ENCODE measurements at places on chromosomes 5 and 9.

DNA sequence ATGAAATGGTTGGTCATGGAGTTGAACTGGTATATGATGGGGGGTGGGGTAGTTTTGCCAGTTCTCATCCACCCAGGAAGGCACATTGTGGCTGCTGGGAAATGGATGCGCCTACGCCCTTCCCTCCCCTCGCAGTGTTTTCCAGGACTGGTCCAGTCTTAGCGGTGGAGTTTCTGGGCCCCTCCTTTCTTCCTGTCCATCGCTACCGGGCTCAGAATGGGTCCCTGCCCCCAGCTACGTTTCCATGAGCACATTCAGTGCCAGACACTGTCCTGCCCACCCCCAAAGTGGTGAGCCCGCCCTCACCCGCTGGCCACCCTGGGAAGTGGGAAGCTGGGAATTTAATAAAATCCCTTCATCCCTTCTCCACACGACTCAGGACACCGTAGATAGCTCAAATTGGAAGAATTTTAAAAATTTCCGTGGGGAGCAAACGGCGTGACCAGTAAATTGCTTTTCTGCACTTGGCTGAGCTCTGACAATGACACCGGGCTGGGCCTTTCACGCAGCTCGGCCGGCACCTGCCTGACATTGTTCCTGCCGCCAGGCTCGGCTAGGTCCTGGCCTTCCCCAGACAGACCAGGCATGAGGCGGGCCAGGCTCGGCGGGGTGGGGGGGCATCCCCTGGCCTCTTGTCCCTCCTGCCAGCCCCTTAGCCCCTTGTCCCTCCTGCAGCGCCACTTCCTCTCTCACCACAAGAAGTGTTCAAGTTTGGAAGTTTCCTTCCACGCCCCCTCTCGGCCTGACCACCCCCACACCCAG, 3.6 kb downstream of the FGF18 start:
- no peak for DNase-seq

DNA sequence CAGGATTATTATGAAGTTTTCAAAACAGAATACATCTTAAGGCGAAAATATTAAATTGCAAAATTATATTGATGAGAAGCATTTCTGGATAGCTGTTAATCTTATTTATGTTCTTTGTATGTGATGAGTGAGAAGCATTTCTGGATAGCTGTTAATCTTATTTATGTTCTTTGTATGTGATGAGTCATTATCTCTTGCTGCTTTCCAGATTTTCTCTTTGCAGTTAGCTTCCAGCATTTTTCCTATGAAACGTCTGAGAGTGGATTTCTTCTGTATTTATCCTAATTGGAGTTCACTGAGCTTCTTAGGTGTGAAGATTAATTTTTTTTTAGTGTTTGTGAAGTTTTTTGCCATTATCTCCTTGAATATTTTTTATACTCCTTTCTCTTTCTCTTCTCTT, 8.2 kb downstream of the TMEM232 start:
- no peak for DNase-seq

- DNase-seq, result no peak
These were observed 5.7 kb upstream of the PCDH1 start for GRCh38 chr5:141883892-141884318.

DNA sequence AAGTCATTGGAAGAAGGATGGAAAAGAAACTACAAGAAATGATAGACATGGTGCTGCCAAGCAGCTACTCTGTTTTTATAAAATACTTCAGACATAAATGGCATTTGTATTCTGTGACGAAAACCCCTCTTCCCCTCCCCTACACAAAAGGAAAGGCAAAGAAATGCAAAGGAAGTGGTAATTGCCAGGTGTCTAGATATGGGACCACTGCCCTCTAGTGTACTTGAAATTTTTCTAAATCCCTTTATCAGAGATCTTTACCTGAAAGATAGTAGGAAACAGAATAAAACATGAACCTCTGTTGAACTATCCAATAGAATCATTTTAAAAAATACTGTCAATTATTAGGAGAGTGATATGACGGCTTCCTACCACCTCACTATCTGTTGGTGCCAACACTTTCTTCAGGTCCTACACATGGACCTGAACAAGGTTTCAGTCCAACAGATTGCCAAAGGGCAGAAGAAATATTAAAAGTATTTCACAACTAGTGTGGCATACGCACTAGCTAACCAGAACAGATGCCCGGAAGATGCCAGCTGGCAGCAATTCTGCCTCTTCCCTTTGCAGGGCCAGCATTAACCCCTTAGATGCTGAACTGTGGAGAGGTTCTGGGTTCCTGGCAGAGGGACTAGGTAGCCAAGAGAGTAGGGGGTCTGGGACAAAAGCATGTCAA, 104.1 kb downstream of the TSSK1B start:
- DNase-seq, result no peak

DNA sequence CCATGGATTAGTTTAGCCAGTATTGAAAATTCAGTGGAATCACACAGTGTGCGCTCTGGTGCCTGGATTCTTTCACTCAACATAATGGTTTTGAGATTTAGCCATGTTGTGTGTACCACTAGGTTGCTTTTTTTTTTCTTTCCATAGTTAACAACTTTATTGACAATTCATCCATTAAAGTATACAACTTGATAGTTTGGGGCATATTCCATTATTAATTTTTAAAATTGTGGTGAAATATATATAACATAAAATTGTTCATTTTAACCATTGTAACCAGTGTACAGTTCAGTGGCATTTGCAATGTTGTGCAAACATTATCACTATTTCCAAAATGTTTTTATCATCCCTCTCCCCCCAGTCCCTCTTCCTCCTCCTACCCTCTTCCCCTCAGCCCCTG, 35.2 kb downstream of the ANKRD33B start:
- DNase-seq, result no peak

DNA sequence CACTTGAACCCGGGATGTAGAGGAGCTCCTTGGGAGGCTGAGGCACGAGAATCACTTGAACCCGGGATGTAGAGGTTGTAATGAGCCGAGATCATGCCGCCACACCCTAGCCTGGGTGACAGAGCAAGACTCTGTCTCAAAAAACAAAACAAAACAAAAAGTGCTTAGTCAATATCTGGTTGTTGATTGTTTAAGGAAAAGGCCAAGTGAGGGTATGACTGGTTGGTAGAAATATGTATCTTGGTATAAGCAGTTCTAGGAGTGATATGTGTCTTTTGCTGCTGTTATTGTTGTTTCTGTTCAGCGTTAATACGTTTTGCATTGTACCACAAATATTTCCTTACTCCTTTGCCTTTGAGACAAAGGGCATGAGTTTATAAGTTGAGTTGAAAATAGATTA, 210.7 kb upstream of the DMRT1 start:
- no peak for DNase-seq

DNA sequence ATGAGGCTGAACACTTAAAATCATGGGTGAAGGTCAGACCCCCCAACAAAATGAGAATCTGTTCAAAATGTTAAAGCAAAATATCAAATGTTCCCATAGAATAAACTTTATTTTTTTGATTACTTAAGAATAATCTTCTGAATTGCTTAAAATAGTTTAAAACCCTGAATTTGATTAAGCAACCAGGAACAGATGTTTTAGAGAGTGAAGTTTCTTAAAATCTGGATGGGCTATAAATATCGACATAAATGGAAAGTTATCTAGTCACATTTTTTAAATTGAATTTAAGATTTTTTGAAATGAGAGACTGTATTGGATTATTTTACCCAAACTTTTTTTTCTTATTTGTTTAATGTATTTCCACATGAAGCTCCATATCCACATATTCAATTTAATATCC, 98.5 kb downstream of the ADAMTS12 start:
- DNase-seq, result no peak

- no peak for DNase-seq
These were observed 91.8 kb downstream of the NDFIP1 start for GRCh38 chr5:142200387-142200786.

GRCh38 chr5:1899201-1899600, 16.5 kb upstream of the IRX4 start:
- no peak for DNase-seq

GRCh38 chr9:119224431-119224830, 144.8 kb downstream of the BRINP1 start:
- DNase-seq, result no peak

DNA sequence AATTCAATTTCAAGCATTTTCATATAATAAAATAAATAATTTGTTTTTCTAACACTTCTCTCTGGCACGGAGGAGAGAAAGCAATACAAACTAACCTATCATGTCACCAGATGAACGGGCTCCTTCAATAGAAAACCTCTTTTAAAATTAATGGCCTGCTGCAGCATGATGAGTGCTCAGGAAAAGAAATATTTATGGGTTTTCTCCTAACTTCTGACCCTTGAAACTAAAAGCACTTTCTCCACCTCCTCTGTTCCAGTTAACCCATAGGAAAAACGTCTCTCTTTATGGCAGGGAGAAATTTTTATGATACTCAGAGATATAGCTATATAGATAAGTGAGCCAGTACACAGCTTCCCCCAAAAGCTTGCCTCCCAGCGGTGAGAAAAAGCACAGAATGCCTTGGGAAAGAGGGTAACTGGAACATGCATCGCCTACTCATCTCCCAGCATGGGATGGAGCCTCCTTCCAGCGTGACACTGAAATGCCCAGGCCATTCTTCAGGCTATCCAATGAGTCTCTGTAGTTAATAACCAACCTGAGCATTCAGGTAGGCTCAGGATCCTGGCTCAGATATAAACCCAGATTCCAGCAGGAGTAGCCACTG, 963.0 kb upstream of the DMAC1 start:
- DNase-seq, result no peak

DNA sequence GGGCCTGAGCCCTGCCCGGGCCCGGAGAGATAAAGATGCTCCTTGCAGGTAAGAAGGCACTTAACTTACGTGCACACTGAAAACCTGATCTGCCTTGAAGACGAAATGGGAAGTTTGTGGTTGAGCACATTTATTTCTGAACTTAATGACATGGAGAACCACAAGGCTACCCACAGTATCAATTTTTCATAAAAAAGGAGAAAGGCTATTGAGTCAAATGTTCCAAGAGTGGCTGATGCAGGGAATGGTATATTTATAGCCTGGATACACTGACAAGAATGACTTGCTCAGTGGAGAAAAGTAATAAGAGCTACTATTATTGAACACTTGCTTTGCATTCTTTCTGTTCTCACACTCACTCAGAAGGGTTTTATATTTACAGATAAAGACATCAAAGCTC, 419.3 kb downstream of the ACTL7B start:
- DNase-seq, result no peak

GRCh38 chr5:146644831-146645230, 128.8 kb upstream of the GPR151 start:
- DNase-seq, result no peak

DNA sequence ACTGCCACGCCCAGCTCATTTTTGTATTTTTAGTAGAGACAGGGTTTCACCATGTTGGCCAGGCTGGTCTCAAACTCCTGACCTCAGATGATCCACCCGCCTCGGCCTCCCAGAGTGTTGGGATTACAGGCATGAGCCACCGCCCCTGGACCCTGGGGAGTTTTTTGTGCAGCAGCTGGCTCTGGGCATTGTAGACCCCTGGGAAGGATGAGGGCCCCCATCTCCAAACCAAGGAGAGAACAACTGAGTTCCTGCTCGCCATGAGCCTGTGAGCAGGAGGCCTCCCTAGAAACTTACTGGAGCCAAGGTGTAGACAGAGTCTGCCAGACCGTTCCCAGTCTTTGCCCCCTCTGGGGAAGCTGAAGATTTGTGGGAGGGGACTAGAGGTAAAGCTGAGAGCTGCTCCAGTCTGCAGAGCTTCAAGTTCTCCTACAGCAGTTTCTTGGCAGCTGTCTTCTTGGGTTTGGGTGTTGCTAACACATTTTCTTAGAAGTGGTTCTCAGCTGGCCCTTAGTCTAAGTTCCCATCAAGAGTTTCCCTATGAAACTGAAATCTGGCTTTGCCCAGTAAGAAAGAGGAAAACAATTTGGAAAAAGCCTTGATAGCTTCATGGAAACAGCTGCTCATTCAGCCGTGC, 12.4 kb downstream of the NUDT2 start:
- DNase-seq, result no peak

DNA sequence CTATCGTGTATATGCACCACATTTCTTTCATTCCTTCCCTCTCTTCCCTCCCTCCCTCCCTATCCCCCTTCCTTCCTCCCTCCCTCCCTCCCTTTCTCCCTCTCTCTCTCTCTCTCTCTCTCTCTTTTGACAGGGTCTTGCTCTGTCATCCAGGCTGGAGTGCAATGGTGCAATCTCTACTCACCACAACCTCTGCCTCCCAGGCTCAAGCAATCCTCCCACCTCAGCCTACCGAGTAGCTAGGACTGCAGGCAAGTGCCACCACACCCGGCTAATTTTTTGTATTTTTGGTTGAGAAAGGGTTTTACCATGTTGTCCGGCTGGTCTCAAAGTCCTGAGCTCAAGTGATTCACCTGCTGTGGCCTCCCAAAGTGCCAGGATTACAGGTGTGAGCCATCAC, 1.1 kb upstream of the ANKS6 start:
- DNase-seq, result no peak

- DNase-seq, result no peak
These were observed 240.0 kb upstream of the SLC24A2 start for GRCh38 chr9:20028849-20029231.

DNA sequence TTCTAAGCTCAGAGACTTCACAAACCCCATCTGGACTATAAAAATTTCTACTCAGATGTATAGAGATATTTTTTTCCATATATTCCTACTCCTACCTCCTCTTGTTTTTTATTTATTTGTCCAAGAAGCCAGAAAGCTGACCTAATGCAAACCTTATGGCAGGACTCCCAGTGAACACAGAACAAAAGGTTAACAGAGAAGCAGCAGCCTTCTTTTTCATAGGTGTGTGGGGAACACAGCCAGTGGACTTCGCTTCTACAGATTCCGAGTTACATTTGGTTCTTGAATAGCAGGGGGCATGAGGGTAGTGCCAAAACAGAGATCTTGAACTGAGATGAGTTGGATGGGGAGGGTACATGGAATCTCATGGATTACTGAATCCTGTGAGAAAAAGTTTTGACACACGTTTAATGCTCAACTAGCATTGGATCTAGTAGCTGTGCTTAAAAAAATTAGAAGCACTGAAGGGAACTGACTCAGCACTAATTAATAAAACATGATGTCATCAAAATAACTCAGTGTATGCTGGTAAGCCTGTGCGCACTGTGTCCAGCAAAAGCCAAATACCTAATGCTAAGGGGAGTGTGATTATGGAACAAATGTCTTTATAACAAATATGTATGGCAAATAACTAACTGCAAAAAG, 240.1 kb downstream of the GABRB2 start:
- DNase-seq, result no peak

GRCh38 chr5:150762211-150762610, 3.4 kb upstream of the DCTN4 start:
- no peak for DNase-seq

DNA sequence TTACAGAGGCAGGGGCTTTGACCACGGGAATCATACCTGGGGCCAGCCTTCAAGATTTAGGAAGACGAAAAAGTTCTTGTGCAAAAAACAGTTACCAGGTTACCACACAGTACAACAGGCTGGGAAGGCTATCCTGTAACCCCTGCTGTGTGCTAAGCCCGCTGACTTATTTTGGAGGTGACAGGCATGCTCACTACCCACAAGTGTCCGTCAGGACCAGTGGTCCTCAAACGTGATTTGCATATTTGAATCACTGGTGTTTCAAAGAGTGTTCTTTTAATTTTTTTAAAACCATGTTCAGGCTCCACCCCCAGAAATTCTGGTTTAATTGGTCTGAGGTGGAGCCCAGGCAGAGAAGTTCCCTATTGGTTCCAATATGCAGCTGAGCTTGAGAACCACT, 146.6 kb downstream of the TTLL11 start:
- DNase-seq, result no peak

GRCh38 chr9:130845901-130846481, 10.9 kb downstream of the ABL1 start:
- DNase-seq, result no peak
